Left colon (tissue), 2 donors: ENCODE measurements at places on chromosomes 4 and X.

DNA sequence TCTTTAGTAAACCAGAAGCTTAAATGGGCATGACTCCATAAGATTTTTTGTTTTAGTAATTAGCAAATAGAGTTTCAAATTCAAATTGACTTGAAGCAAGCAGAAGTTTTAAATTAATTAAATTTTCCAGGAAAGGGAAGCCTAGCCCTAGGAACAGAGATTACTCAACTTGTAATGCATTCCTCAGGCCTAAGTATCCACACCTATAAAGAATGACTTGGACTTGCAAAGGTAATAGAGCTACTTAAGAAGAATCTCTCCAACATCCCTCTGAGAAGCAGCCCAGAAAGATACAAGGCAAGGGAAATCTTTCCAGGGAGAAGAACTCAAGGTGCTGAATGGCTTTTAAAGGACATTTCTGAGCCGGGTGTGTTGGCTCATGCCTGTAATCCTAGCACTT, 16.9 kb upstream of the TMPRSS11E start:
- no peak for DNase-seq

GRCh38 chrX:113741744-113742143, 842.1 kb upstream of the HTR2C start:
- no peak for DNase-seq

DNA sequence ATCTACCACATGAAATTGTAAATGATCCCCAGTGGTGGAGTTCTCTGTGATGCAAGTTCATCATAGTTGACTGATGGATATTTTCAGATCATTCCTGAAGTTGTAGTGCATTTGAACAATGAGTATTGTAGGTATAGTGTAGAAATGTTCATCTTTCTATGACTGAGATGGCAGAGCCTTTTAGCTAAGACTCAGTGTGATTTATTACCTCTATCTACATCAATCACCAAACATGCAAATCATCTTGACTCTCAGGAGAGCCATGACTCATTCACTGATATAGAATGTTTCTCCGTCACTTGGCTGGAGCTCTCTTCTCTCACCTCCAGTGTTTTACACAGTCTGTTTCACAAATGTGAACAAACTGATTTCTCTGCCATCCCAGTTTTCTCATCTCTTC, 392.6 kb downstream of the IL1RAPL1 start:
- no peak for DNase-seq

DNA sequence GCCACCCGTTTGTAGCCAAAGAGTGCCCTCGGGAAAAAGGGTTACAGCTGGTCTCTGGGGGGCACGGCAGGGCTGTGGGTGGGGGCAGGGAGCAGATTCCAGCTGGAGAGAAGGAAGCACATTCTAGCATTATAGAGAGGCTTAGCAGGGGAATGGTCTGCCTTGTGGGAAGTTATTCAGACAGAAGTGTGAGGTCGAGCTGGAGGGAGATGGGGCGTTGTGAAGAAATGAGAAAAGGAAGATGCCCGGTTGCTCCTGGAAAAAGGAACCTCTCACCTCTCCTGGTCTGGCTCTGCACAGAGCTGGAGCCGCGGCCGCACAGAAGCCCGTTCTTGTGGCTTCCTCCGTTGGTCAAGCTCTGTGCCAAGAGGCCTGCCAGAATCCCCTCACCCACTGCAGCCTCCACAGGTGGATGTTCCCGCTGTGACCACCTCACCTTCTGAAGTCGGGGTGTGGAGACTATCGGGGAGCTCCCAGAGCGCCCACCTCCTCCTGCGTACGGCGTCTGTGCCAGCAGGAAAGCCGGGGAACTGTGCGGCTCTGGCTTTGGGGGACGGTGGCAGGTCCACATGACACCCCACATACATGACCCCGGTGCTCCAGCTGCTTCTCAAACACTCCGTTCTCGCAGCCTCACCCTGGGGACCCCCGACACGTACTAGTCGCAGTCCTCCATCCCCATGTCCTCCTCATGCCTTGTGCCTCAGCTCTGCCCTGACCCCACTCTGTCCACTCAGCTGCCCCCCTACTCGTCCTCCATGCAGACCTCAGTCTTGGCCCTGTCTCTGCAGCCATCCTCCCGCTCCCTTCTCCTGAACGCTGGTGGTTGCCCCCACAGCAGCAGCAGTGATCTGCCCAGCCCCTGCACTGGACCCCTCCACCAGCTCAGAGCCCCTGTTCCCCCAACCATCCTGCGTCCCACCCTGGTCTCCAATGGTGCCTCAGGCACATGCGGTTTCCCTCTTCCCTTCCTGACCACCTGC, 52.2 kb upstream of the HGFAC start:
- DNase-seq: no peak

DNA sequence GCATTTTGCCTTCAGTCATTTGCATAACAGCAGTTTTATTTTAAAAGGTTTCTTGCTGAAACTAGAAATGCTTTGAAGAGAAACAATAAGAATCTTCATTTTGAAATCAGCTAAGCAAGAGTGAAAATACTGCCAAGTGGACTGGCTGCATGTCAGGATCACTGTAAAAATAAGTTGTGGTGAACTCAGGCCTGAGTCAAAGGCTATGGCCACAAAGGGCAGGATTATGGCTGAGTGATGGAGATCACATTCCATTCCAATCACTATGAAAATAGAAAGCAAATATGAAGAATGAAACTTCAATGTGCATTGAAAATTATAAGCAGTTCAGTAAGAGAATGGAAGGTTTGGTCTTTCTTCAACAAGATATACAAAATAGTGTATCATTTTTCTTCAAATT, 224.5 kb downstream of the PCDH18 start:
- DNase-seq: no peak

DNA sequence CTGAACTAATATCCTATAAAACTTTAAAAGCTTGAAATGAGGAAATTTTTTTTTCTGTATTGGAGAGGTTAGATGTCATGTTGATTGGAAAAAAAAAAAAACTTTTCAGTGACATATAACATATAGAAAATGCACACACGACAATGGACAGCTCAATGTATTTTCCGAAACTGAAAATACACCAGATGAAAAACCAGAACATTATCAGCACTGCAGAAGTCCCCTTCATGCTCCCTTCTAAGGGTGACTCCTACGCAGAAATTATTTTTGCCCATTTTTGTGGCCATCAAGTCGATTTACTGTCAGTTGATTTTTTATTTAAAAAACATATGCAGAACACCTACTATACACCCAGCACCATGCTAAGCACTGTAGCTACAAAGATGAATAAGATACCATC, 148.3 kb downstream of the APBB2 start:
- DNase-seq: no peak

- DNase-seq: no peak
Measured at GRCh38 chrX:123172869-123173268, 11.2 kb upstream of the GRIA3 start.

DNA sequence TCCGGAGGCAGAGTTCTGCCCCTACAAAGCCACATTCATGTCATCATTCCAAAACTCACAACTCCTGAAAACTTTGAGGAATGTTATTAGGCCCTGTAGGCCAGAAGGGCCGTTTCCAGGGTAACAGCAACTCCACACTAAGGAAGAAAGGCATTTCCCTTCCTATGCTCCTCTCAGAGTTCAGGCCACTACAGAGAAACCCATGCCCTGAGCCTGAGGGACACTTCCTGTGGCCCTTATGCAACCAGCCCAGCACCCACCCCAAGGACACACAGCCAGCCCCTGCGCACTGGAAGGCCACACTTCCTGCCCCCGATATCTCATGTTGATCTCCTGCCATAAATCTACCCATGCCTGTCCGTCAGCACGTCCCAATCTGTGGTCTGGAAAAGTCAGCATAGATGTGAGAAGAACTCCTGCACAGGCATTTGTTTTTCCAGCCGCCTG, 289.3 kb downstream of the BCOR start:
- DNase-seq: no peak
